ENCODE measurements at places on chromosomes 5 and 9.

DNA sequence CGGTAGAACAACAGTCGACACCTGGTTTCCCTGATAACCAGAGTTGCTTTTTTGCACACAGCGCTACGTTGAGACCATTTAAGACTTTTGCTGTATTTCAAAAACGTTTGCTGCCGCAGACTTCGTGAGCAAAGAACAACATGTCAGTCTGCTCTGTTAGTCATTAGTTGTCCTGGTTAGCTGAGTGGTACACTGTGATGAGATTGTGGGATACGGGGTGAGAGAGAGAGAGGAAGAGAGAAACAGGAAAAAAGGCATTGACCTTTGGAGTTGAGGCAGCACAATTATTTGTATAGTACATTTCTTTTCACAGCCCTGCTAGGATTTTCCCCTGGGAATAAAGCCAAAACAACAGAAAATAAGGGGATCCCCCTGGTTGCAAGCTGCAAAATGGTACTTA is 306.1 kb upstream of the WWC1 start:
- DNase-seq: no peak

DNA sequence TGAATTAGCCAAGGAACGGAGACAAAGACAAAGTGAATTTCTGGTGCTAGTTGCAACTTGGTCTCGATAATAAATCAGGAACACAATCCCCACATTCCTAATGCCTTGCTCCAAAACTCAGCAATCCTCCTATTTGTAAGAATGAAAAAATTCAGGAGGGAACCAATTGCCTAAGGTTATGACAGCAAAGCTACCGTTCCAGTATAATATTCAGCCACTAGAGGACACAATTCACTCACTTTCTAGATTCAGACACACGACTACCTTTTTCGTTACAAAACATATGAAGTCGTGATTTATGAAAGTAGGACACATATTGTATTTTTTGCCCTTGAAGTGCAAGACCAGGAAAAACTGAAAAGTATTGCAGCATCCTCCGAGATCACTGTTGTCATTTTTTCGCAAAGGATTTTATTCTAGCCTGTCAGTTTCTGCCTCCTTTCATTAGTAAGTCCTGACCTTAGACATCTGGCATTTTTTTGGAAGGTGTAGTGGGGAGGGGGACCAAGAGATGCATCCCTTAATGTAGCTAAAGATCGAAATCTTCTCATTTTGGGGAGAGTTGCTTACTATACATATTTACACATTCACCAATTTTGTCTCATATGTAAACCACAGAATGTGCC is 133.1 kb downstream of the DOCK8 start:
- no peak for DNase-seq

DNA sequence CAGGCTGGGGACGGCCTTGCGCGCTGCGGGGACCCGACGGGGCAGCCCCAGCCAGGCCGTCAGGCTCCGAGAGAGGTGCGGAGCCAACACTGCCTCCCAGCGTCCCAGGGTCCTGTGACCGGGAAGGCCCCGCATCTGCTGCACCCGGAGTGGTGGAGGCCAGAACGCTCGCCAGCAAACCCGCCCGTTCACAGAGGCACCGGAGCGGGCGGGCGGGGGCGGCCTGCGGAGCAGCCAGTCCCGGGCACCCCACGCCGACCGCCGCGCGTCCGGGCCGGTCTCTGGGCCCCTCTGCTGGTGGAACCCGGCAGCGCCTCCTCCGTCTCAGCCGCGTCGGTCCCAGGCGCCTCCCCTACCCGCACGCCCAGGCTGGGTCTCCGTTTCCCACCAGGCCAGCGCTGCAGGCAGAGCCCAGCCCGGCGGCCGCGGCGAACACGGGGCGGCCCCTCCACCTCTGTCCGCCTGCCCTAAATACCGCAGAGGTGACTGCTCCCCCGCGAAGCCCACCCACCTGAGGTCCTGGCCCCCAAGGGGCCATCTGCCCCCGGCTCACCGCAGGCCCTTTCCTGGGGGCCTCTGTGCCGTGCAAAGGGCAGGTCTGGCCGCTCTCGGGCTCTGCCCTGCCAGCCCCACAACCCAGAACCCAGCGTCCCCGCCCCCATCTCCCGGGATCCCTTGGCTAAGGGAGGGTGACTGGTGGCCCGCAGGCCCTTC is 15.9 kb downstream of the EXD3 start:
- peak; percentile 91 for DNase-seq

- DNase-seq: no peak
These were observed 12.7 kb downstream of the GLIPR2 start for GRCh38 chr9:36149197-36149596.

DNA sequence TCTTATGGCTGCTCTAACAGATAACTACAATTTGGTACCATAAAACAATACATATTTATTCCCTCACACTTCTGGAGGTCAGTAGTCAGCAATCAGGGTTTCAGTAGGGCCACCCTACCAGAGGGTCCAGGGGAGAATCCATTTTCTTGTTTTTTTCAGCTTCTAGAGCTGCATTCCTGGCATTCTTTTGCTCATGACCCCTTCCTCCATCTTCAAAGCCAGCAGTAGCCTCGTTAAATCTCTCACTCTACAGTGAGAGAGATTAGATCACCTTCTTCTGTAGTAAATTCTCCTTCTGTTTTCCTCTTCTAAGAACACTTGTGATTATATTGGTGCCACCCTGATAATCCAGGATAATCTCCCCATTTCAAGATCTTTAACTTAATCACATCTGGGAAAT is 187.4 kb downstream of the RFK start:
- no peak for DNase-seq

DNA sequence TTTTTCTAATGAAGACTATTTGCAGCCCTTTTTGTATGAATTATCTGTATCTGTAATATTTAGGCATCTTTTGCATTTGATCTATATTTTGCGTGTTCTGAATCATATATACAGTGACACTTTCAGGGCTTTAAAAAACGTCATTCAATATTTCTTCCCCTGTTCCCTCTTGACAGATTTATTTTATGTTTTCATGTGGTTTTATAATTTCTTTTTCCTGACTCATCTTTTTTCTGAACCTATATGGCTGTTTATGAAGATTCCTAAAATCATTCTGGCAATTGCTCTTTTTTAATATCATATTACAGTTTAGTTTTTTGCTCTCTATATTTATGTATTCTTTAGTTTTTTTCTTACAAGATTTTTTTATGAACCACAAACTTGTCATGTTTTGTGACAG is 67.6 kb downstream of the SMARCA2 start:
- no peak for DNase-seq

GRCh38 chr5:132751444-132751843 is 4.2 kb downstream of the CCNI2 start:
- no peak for DNase-seq

- no peak for DNase-seq
These were observed 3.7 kb downstream of the DTWD2 start for GRCh38 chr5:118984602-118985001.

Measured in ecto neural progenitor cell (in vitro differentiated cells).